ENCODE measurements at places on chromosomes 6 and 20.

DNA sequence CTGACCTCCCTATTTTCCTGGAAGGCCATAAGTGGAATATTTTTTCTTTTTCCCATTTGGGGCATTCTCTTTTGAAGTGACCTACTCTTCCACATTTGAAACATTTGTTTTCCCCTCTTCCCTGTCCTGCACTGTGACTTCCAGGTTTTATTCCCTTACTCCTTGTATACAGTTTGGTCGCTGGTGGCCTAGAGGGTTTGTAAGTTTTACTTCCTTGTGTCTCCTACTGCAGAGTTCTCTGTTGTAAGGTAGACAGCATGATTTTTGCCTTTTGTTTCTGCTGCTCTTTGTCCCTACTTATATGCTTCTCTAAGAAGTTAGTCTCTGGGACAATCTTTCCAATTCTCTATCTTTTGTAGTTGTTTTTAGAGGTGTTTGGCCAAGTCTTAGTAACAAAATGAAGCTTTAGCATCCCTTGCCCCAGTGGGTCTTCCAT, 7.4 kb upstream of the ZNFX1 start:
- DNase-seq: no peak

GRCh38 chr6:91428296-91428695, 841.4 kb upstream of the MAP3K7 start:
- DNase-seq: no peak

- DNase-seq: no peak
Observed at GRCh38 chr6:114377881-114378280, 35.1 kb upstream of the HS3ST5 start.

- DNase-seq: no peak
Observed at GRCh38 chr6:111600588-111601445, 4.9 kb downstream of the TRAF3IP2 start.

DNA sequence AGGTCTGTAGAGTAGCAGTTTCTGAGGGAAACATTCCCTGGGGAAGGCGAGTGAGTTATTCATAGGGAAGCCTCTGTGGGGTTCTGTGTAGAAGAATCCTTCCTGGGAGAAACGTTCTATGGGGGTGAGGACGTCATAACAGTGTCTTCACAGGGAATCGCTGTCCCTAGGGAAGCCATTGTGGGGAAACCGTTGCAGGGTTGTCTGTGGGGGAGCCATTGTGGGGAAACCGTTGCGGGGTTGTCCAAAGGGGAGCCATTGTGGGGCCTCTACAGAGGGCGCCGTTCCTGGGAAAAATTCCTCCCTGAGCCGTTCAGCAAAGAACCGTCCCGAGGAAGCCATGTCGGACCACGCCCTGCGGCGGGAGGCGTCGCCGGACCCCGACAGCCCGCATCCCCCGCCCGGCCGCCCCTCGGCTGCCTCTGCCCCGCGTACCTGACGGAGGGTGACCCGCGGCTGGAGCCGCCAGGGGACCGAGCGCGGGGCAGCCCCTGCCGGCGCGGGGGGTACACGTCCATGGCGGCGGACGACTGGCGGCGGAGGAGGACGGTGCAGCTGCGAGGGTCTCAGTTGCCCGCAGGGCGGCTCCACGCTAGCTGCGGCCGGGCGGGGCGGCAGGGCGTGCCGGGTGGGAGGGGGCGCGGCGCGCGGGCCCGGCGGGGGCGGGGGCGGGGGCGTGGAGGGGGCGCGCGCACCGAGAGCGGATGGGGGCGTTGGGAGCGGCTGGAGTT, at the start of gene DNAAF9:
TSS of gene DNAAF9 (minus strand) at position 630 of the 731 bp plus-strand sequence. CDS start at position 518, 112 bp downstream.
- no peak for DNase-seq

DNA sequence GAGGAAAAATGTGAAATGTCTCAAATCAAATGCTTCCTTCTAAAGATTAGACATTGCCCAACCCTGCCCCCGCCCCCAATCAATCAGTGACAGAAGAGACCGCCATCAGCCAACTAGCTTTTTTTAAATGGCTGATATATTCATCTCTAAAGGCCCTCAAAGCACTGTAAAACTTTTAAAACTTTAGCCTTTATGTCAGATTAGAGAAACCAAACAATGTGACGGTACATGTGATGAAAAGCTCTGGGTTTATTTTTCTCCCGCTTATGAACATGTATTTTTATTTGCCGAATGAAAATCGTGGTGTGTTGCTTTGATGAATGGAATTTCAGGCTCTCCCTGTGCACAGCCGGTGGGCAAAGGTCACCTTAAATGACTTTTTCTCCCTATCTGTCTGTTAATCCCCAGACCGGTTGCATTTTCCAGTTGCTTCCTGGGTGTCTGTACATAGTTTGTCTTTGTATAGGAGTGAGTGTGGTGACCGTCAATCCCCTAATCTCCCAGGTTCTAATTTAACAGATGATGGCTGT, 38.5 kb downstream of the TBC1D7 start:
- DNase-seq: no peak

DNA sequence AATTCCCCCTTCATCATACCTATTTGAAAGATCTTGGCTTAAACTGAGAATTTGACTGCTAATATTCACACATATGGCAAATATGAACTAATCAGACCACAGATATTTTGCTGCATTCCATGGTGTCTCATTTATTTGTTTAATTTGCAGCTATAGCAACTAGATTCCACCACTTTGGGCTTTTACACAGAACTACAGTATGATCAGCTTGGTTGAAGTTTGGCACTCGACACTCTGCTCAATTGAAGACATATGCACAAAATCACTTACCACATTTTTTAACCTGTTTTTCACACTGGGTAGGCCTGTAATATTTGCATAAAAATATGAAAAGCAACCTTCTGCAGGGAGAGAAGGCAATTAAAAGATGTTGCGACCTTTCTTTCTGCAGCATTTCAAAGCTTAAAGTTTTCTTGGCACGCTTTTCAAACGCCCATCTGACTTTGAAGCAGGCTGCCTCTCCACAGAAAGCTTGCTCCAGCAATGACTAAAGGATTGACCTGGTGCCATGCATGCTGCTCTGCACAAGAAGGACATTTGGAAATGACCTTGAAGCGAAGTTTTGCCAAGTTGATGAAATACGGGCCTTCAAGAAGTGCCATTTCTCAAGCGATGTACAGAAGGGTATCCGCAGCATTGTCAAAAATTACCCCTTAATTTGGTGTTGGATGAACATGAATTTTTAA, 126.7 kb downstream of the AIG1 start:
- DNase-seq: no peak

GRCh38 chr6:90611543-90612312, 24.9 kb upstream of the MAP3K7 start:
- DNase-seq: no peak

- peak; percentile 86 for DNase-seq
Observed at GRCh38 chr6:158026054-158026900, 44.6 kb downstream of the SYNJ2 start.

Measured in NCI-H1436 (cell line).